Vagina (tissue), 2 donors: ENCODE measurements at places on chromosomes 12 and 14.

- no peak for DNase-seq
These were observed 7.5 kb downstream of the BTG1 start for GRCh38 chr12:92138144-92138543.

DNA sequence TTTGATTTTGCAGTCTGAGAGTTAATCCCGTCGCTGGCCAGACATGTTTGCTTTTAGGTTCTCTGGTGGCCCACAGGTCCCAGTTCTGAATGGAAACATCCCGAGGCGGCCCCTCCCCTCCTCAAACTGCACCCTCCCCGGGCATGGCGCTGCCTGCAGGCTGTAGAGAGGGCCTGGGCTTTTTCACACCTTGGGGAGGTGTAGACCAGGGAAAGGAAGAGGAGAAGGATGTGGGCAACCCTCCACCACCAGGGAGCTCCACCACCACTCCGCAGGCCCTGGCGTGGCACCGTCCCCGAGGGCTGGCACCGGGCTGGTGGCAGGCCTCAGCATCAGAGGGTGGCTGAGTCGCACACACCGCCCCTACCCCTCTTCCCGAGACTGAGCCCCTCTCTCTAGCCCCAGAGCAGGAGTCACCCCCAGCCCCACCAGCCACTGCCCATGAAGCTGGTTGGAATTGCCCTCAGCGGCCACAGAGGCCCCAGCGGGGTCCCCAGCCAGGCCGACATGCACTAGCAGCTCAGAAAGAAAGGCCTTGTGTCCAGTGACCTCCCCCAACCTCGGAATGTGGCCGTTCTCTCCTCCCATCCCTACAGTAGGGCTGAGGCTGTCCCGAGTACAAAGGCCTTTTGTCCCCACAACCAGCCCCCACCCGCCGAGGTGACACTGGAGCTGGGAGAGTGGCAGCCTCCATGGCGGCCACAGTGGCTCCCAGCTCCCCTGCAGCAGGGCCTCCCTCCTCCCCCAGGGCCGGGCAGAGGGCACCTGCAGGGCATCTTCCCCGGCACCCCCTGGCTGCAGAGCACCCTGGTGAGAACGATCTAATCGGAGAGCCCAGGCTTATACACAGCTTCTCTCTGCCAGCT is 23.5 kb upstream of the INF2 start:
- no peak for DNase-seq

DNA sequence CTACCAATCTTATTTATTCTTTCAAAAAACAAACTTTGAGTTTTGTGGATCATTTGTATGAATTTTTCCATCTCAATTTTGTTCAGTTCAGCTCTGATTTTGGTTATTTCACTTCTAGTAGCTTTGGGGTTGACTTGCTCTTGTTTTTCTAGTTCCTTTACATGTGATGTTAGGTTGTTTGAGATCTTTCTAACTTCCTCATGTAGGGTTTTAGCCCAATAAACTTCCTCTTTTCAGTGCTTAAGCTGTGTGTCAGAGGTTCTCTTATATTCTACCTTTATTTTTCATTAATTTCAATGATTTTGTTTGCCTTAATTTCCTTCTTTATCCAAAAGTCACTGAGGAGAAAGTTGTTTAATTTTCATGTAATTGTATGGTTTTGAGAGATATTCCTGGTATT is 860.4 kb upstream of the FBXO33 start:
- DNase-seq, result no peak

GRCh38 chr12:89070603-89071002 is 281.7 kb downstream of the DUSP6 start:
- no peak for DNase-seq

GRCh38 chr12:21656905-21657325 is 727 bp downstream of the LDHB start:
- no peak for DNase-seq
